ENCODE measurements at places on chromosomes 13 and 19. TPM values are rescaled to one million over a fixed set of nuclear protein-coding genes. Genes with fewer than 3 reads are reported as not detected.

CGB8 gene
- not detected for polyA plus RNA-seq

LGALS14 gene
- not detected for polyA plus RNA-seq

DNA sequence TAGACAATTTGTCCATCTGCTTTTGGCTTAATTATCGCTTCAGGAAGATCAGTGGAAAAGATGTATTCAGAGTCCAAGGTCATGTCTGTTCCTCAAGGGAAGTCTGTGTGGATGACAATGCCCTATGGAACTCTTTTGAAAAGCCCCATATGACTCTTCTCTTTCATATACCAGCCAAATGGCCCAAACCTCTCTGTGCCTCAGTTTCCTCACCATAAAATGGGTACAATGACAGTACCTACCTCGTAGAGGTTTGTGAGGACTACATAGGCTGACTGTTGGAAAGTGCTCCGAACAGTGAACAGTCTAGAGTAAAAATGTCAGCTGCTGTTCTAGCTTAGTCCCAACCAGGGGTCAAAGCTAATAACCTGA lies 104.6 kb downstream of the COL4A2 start:
- no peaks in the 10 kb centered on the region for H3K36me3 ChIP-seq
- H3K4me3 ChIP-seq = no peak overlapping the region
- no peak for DNase-seq

GRCh38 chr19:46147791-46148288 lies at the start of gene IGFL2:
IGFL2 (plus strand) TSS chr19:46148238; CDS start chr19:46148279, 41 bp downstream.
- H3K27ac ChIP-seq = no peak within 1 kb of the TSS
- H3K4me3 ChIP-seq = no peak within 1 kb of the TSS
- no peak for DNase-seq
- peaks cover 10% of the 10 kb centered on the region for H3K27me3 ChIP-seq
- no peaks in the 10 kb centered on the region for H3K4me1 ChIP-seq
- no peaks in the 10 kb centered on the region for H3K36me3 ChIP-seq

GRCh38 chr19:36665832-36666231 lies 805 bp downstream of the ZNF461 start:
- peak overlapping the region; percentile 91 for H3K4me3 ChIP-seq
- no peak overlapping the region for H3K27ac ChIP-seq
- 0 out of 3 replicates have a peak, but pooled peaks cover 9% of the 10 kb centered on the region for H3K36me3 ChIP-seq
- peaks cover 8% of the 10 kb centered on the region for H3K4me1 ChIP-seq

DNA sequence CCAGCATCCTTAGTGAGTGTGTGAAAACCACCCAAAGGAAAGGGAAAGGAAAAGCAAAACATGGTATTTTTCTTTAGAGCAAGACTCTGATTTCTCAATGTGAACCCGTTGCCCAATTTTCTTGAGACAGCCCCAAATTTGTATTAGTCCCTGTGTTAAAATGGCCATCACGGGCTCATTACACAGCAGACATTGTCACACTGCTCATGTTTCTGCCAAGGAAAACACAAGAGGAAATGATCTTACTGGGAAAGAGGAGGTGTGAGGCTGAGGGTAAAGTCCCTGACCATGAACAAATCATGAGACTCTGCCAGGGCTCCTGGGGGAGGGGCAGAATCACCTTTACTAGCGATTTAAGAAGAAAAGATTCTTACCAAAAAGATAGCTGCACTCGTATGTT lies 54.4 kb downstream of the FAM124A start:
- no peak overlapping the region for H3K27ac ChIP-seq
- no peak for DNase-seq
- H3K27me3 ChIP-seq = peaks cover 4% of the 10 kb centered on the region
- no peaks in the 10 kb centered on the region for H3K36me3 ChIP-seq
- H3K4me3 ChIP-seq = no peak overlapping the region

GRCh38 chr13:28489524-28489931 lies 5.4 kb downstream of the FLT1 start:
- no peak for DNase-seq
- no peak overlapping the region for H3K27ac ChIP-seq
- no peak overlapping the region for H3K4me3 ChIP-seq
- no peaks in the 10 kb centered on the region for H3K27me3 ChIP-seq
- no peaks in the 10 kb centered on the region for H3K36me3 ChIP-seq

GRCh38 chr19:6212403-6213265 lies 67.1 kb downstream of the MLLT1 start:
- no peaks in the 10 kb centered on the region for H3K36me3 ChIP-seq
- no peak for DNase-seq
- H3K27ac ChIP-seq = no peak overlapping the region
- H3K4me3 ChIP-seq = no peak overlapping the region

DNA sequence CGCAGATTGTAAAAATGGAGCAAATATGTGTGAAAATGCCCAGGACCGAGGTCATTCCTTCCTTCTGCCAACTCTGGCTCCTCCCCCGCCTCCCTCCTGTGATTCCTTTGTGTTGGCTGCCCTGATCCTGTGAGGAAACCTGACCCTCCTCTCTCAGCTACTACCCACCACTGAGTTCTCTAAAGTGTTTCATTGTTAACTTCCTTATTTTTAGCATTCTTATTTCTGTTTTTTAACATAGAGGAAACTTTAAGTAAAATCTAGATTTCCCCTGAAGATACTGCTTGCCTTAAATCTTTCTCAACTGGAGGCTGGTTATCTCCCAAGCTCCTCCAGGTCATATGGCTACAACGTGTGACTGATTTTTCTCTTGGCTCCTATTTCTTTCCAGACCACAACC lies 21.7 kb upstream of the FBXL3 start:
- H3K27ac ChIP-seq = no peak overlapping the region
- peaks cover 2% of the 10 kb centered on the region for H3K36me3 ChIP-seq
- H3K27me3 ChIP-seq = no peaks in the 10 kb centered on the region
- H3K4me3 ChIP-seq = no peak overlapping the region

GRCh38 chr19:40191836-40192646 lies 815 bp downstream of the MAP3K10 start:
- H3K4me1 ChIP-seq = peaks cover 19% of the 10 kb centered on the region
- no peak for DNase-seq
- H3K36me3 ChIP-seq = no peaks in the 10 kb centered on the region
- no peaks in the 10 kb centered on the region for H3K27me3 ChIP-seq

All from HepG2 (cell line).